ENCODE measurements at places on chromosomes 11 and 22.
A peak's percentile ranks its signal among the peaks of the same experiment; 100 is the strongest.

DNA sequence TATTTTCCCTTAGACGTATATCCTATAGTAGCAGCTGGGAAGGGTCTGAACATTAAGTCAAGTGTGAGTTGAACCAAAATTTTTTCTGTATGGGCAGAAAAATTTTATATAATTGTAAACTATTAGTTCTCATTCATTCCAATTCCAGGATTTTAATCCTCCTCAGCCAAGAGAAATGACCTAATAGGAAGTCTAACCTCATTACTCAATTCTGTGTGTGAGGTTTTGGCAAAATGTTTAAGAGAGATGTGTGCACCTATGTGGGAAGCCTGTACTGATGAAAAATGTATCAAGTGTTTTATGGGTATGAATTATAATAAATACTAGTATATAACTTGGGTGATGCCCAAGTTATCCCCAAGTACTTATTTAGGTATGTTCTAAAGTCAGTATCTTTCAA lies 311.6 kb upstream of the PITPNB start:
- DNase-seq: peak; percentile 39

DNA sequence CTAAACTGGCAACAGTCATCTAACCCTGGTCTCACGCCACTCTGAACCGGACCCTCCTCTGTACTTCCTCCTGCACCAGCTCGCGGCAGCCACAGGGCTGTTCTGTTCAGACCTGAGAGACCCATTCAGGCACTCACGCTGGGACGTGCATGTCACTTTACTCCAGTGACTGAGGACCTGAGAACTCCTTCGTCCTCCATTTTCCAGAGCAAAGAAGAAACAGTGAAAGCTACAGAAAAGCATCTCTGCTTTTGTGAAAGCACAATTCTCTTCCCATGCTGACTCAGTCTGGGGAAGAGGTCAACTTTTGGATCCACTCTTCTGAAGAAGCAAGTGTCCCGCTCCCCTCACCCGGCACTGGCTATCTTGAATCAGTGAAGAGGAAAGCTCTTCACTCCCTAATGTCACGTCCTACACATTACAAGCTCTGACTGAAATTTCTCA lies 24.5 kb downstream of the PISD start:
- DNase-seq: no peak

- no peak for DNase-seq
These were observed 815.8 kb downstream of the METTL15 start for GRCh38 chr11:28924004-28924403.

- peak; percentile 25 for DNase-seq
These were observed 32.1 kb upstream of the PRODH start for GRCh38 chr22:18968011-18968749.
